Activated naive CD4-positive, alpha-beta T cell (primary cell): ENCODE measurements at places on chromosomes 2 and 18.

DNA sequence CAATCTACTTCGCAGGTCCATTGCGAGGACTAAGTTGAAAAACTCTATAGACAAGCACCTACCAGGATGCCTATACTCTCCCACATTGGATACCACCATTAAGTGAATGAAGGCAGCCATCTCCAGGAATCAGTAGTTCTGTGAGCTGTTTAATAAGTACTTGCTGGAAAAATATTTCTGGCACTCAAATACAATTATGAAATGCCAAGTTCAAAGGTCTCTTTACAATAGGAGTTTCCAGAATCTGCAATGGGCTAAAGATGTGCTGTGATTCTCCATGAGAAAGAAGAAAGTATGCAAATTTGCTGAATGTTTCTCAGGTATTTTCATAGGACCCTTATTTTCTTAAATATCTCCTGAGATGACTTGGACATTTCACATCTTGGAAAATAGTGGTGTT is 103.0 kb downstream of the AP1S3 start:
- DNase-seq: no peak

DNA sequence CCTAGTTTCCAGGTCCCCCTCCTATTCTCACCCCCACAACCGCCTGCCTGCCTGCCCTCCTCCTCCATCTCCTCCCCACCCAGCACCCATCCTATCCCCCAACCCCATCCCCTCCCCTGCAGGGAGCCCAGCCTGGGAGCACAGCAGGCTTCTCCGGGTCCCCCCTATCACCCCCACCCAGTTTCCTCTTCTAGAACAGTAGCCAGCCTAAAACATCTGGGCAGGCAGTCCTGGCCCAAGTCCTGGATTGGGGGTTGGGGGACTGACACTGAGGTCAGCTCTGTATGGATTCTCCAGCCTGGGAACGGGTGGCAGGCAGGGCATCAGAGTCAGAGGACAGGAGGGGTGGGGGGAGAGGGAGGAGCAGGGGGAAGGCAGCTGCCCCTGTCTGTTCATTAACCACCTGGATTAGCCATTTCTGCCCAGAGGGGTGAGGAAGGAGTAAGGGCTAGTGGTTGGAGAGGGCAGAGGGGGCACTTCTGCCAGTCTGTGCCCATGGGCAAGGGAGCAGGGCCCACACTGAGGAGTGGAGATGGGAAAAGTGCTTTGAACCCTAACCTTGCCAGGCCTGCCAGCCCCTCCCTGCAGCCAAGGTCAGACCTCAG is 60.0 kb downstream of the TNS1 start:
- no peak for DNase-seq

DNA sequence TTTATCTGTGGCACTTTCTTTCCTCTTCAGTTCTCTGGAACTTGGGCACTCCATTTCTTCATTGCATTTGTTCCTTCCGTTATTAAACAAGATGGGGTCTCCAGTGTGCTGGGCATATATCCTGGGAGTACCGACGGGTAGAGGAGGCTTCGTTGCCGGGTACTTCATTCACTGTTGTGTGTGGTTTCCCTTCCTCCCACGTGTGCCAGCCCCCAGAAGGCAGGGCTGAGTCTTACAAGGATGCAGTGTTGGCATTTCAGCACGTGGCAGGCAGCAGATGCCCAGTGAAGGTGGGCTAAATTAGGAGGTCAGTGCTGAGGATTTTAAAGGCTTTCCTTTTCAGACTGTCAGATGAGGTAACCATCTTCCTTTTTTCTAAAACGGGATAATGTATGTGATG is 58.6 kb downstream of the MGAT5 start:
- DNase-seq: no peak

DNA sequence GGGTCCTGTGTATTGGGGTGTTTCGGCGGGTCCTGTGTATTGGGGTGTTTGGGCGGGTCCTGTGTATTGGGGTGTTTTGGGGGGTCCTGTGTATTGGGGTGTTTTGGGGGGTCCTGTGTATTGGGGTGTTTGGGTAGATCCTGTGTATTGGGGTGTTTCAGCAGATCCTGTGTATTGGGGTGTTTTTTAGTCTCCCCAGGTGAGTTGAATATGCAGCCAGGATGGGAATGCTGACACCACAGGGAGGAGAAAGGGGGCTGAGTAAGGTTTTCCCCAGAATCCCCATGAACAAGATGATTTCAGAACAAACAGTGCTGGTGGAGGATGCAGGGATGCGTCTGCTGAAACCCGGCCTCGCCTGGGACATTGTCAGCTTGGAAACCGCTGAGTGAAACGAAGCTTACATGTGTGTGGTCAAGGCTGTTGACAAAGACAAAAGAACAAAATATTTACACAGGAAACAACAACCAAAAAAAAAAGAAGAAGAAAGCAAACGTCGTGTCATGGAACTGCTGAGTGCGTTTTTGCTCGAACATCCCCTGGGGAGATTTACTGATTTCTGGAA is 88.5 kb upstream of the ODC1 start:
- no peak for DNase-seq
